Activated T-cell treated with anti-CD3 and anti-CD28 coated beads, Interleukin-2, amount 50 U/mL, for 48 hours (primary cell): ENCODE measurements at places on chromosomes 1 and 21.

- no peak for DNase-seq
These were observed 2.7 kb downstream of the AK4 start for GRCh38 chr1:65150583-65151263.

DNA sequence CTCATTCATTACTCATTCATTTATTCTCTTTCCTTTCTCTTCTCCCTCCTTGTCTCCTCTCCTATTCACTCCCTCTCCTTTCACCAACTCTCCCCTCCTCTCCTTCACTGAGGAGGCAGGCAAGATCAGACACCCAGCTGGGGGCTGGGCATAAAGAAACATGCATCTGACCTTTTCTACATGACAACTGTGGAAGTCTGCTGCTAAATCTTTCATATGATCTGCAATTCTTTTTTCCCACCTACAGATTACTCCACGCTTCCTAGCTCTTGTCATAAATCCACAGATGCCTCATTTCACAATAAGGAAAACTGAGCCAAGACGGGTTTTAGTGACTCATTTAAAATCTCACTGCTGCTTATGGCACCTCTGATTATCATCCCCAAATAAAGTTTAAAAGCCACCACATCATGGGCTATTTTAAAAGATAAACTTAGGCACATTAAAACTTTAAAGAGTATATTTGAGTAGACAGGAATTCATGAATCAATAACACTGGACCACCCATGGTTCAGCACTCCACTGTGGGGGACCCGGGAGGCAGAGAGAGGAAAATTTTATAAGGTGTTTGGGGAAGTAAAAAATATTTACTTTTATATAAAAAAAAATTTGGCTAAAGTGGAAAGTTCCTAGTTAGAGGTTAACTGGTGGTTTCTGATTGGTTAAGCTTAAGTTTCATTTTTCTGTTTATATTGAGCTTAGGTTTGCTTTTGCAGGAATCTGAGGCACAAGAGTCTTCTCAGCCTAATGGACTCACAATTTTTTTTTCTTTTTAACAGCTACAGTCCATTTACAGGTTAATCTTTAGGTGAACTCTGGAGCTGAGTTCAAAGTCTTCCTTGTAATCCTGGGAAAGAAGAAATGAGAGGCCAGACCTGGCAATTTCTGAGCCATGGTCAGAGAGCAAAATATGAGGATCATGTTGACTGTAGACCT is 55.8 kb upstream of the DNAH14 start:
- no peak for DNase-seq

DNA sequence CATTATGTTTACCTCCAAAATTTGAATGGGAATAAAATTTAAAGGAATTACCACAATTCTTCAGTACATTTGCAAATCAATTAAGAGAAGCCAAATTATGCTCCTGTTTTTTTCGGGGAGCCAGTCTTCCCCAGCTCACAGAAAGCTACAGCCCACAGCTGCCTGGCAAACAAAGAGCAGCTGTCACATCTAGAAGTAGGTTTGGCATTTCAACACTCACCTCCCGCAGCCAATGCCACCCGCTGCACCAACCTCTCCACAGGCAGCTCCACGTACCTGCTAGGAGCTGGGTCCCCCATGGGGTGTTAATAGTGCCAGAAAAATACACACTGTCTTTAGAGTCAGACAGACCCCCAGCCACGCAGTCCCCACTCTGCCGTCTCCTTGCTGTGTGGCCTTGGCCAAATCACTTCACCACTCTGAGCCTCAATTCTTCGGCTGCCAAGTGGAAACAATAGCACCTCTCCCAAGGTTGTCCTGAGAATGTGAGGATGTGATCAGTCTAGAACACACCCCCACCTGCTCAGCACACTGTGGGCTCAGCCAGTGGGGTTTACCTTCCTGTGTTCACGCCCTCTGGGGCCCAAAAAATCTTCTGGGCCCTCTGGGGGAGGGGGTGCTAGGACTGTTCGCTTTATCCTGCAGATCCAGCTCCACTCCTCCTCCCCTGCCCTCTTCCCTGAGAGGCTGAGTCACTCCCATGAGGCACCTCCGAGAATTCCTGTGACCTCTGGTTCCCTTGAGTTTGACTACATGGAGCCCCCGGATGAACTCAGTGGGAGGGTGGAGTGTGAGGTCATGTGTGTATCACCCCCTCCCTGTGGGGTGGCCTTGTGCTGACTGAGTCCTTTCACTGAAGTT is 204.3 kb upstream of the GRIK3 start:
- no peak for DNase-seq

DNA sequence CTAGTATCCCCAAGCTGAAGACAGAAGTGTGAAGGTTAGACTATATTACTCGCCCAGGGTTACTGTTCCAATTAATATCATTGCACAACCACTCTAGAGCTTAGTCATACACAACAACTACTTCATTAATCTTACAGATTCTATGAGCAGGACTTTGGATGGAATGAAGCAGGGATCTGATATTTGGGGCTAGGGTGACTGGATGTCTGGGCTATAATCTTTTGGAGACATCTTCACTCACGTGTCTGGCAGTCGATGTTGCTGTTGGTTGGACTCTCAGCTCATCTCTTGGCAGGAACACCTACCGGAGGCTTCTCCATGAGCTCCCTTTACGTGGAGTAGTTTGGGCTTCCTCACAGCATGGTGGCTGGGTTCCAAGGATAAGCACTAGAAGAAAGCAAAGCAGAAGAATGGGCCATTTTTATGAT is 519.2 kb upstream of the B3GALT2 start:
- no peak for DNase-seq

GRCh38 chr1:192986110-192986747 is 72.9 kb downstream of the UCHL5 start:
- DNase-seq: peak; percentile 66

DNA sequence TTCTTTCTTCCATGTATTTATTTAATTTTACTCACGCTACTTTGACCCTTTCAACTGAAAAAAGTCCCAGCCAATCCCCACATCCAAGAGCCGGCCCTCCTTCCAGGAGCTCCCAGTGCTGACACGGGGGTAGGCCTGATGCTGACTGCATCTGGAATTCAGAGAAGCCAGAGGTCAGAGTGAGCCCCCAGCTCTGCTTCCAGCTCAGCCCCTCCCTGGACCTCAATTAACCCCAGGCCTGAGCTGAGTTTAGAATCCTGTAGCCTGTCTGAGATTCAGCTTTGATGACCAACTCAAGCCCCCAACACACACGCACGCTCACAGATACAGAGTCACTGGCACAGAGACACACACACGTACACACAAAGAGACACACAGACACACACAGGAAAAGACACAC is 247.9 kb downstream of the NPHP4 start:
- no peak for DNase-seq

DNA sequence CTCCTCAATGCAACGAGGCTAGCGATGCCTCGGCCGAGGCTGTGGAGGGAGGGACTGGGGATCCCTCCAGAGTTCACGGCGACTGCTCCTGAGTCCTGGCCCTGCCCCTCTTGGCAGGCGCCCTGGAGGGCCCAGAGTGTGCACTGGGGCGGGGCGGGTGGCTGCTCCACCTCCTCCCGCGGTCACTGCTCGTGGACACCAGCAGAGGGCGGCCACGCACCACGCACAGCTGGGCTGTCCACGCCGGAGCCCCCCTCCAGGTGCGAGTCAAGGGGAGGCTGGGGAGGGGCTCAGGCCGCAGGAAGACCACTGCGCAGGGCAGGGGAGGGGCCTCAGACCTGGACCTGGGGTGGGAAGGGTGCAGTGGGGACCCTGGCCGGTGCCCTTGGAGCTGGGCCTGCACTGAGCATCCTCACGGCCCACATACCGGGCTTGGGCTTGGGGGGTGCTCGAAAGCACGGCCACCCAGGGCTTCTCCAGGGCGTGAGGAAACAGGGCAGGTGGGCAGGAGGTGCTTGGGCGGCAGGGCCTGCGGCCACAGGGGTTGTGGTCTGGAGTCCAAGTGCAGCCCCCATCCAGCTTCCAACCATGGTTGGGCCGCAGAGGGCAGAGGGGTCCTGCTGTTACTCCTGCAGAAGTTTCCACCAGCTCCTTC is 20.6 kb upstream of the TTC34 start:
- DNase-seq: peak; percentile 53
